Panc1 (cell line): ENCODE measurements at places on chromosomes 3 and 15. TPM values are rescaled to one million over a fixed set of nuclear protein-coding genes. Genes with fewer than 3 reads are reported as not detected.
A peak's percentile ranks its signal among the peaks of the same experiment; 100 is the strongest.

The SLC22A14 gene
- total RNA-seq = 0.13 TPM

GRCh38 chr15:65666257-65666656 lies 44.5 kb downstream of the SLC24A1 start:
- DNase-seq = no peak
- no peaks in the 10 kb centered on the region for H3K4me1 ChIP-seq
- H3K27me3 ChIP-seq = no peaks in the 10 kb centered on the region
- H3K36me3 ChIP-seq = no peaks in the 10 kb centered on the region

- DNase-seq = no peak
- H3K4me3 ChIP-seq = no peak overlapping the region
- no peak overlapping the region for H3K27ac ChIP-seq
- no peaks in the 10 kb centered on the region for H3K36me3 ChIP-seq
Observed at GRCh38 chr15:71282076-71282475, 166.8 kb downstream of the THSD4 start.

The IGDCC3 gene
- total RNA-seq = 0.18 TPM

GRCh38 chr15:61871926-61872522 lies 188.2 kb downstream of the VPS13C start:
- H3K4me3 ChIP-seq = no peak overlapping the region
- H3K36me3 ChIP-seq = peaks cover 4% of the 10 kb centered on the region; the same call in 1 of the 2 replicates
- no peak for DNase-seq
- no peaks in the 10 kb centered on the region for H3K27me3 ChIP-seq

The GP5 gene
- total RNA-seq = 0.05 TPM

GRCh38 chr3:4421121-4421520 lies 45.9 kb downstream of the SUMF1 start:
- H3K27ac ChIP-seq = no peak overlapping the region
- no peak for DNase-seq
- no peaks in the 10 kb centered on the region for H3K27me3 ChIP-seq
- no peak overlapping the region for H3K4me3 ChIP-seq

The IQCF5 gene
- total RNA-seq = not detected

- no peak overlapping the region for H3K27ac ChIP-seq
- DNase-seq = no peak
- no peak overlapping the region for H3K4me3 ChIP-seq
- H3K27me3 ChIP-seq = no peaks in the 10 kb centered on the region
Observed at GRCh38 chr15:59260090-59260489, 53.4 kb downstream of the LDHAL6B start.

- peak overlapping the region; percentile 15; the same call in 1 of the 2 replicates for H3K27ac ChIP-seq
- DNase-seq = no peak
- no peaks in the 10 kb centered on the region for H3K27me3 ChIP-seq
- H3K36me3 ChIP-seq = no peaks in the 10 kb centered on the region
- peaks cover 22% of the 10 kb centered on the region; the same call in 1 of the 2 replicates for H3K4me1 ChIP-seq
Observed at GRCh38 chr3:172701751-172702150, 9.1 kb downstream of the NCEH1 start.

GRCh38 chr15:100163961-100164360 lies 177.8 kb downstream of the ADAMTS17 start:
- H3K4me3 ChIP-seq = no peak overlapping the region
- no peak for DNase-seq
- no peaks in the 10 kb centered on the region; the same call in 1 of the 2 replicates for H3K27me3 ChIP-seq

The CCR9 gene
- not detected for total RNA-seq

The NR2E3 gene
- total RNA-seq = 0.98 TPM

GRCh38 chr3:171458071-171458863 lies 1.9 kb downstream of the TNIK start:
- peak overlapping the region; percentile 59; the same call in 1 of the 2 replicates for H3K4me3 ChIP-seq
- H3K36me3 ChIP-seq = peaks cover 6% of the 10 kb centered on the region; the same call in 1 of the 2 replicates
- peaks cover 30% of the 10 kb centered on the region for H3K27me3 ChIP-seq

The NANOGP8 gene
- not detected for total RNA-seq

- H3K27me3 ChIP-seq = no peaks in the 10 kb centered on the region
- H3K4me3 ChIP-seq = no peak overlapping the region
- DNase-seq = no peak
- H3K27ac ChIP-seq = no peak overlapping the region
Observed at GRCh38 chr3:13040361-13041074, 32.7 kb downstream of the IQSEC1 start.

GRCh38 chr3:94647131-94647530 lies 584.3 kb downstream of the NSUN3 start:
- H3K36me3 ChIP-seq = no peaks in the 10 kb centered on the region
- H3K27ac ChIP-seq = no peak overlapping the region
- DNase-seq = no peak
- H3K27me3 ChIP-seq = no peaks in the 10 kb centered on the region
- no peak overlapping the region for H3K4me3 ChIP-seq

The TBC1D23 gene
- total RNA-seq = 39.4 TPM

DNA sequence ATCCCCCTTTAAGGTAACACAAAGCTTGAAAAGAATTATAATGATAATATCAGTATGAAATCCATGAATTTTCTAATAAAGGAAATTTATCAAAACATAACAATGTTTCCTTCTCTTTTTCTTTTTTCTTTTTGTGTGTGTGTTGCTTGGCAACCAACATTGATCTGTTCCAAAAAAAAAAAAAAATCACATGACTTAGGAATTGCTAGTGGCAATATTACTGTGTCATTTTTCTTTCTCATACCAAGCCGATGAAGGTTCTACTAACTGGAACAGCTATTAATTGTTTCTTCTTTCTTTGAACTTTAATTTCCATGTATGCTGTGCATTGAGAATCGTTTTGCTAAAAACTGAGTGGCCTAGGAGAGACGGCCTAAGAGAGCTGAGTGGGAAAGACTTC lies 317.7 kb upstream of the ONECUT1 start:
- H3K27me3 ChIP-seq = no peaks in the 10 kb centered on the region
- H3K4me3 ChIP-seq = no peak overlapping the region
- no peak for DNase-seq
- no peaks in the 10 kb centered on the region for H3K4me1 ChIP-seq
- H3K27ac ChIP-seq = no peak overlapping the region

The A4GNT gene
- not detected for total RNA-seq

The AMIGO3 gene
- total RNA-seq = 0.72 TPM

DNA sequence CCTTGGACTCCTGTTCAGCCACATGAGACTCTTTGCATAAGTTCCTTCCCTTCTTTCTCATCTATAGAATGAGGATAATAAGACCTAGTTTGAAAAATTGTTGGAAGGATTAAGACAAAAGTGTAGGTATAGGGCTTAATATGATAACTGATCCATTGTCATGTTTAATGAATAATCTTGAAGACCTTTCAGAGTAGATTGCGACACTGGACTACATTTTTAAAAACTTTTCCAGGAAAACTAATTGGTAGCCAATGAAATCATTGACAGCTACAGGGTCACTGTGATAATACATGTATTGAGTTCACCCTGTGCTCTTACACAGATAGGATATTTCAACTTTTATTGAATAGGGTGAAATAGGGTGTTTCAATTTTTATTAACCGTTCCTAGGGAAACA lies 78.5 kb upstream of the FBN1 start:
- no peak for DNase-seq
- H3K27me3 ChIP-seq = no peaks in the 10 kb centered on the region
- no peak overlapping the region for H3K4me3 ChIP-seq

The PIF1 gene
- 38.6 TPM for total RNA-seq

- H3K27ac ChIP-seq = no peak overlapping the region
- no peaks in the 10 kb centered on the region for H3K36me3 ChIP-seq
Observed at GRCh38 chr3:126546549-126547239, 12.0 kb downstream of the C3orf22 start.

DNA sequence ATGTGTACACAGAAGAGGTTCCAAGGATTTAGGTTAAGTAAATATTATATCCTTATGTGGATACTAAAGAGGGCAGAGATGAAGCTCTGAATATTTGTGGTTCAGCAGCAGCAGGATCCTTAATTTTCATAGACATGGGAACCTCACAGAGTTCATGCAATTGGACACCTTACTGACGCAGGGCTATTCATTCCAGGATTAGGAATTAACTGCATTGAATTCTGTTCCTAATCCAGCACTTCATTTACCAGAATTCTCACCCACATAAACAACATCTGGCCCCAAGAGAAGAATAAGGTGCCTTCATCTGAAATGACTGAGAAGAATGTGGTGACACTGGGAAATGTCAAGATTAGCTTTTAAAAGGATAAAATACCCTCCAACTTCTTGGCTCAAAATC lies 62.4 kb downstream of the ADAMTS9 start:
- no peak overlapping the region for H3K4me3 ChIP-seq
- H3K36me3 ChIP-seq = no peaks in the 10 kb centered on the region
- no peaks in the 10 kb centered on the region for H3K4me1 ChIP-seq
- H3K27me3 ChIP-seq = no peaks in the 10 kb centered on the region
- no peak for DNase-seq

GRCh38 chr3:55692295-55692956 lies 205.3 kb upstream of the WNT5A start:
- H3K4me1 ChIP-seq = no peaks in the 10 kb centered on the region
- no peak overlapping the region for H3K4me3 ChIP-seq
- no peak overlapping the region for H3K27ac ChIP-seq
- no peak for DNase-seq
- no peaks in the 10 kb centered on the region for H3K27me3 ChIP-seq
- no peaks in the 10 kb centered on the region for H3K36me3 ChIP-seq

DNA sequence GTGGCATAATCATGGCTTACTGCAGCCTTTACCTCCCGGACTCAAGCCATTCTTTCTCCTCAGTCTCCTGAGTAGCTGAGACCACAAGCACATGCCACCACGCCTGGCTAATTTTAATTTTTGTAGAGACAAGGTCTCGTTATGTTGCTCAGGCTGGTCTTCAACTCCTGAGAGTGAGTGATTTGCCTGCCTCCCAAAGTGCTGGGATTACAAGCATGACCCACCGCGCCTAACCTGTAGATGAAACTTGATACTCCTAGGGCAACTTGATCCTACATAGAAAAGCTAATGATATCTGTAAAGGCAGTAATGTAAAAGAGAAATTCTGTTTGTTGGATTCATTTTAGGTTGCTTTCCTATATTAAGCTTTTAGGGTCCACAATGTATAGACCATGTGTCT lies 391.9 kb upstream of the THRB start:
- H3K27ac ChIP-seq = no peak overlapping the region
- no peak overlapping the region for H3K4me3 ChIP-seq
- no peaks in the 10 kb centered on the region for H3K27me3 ChIP-seq

DNA sequence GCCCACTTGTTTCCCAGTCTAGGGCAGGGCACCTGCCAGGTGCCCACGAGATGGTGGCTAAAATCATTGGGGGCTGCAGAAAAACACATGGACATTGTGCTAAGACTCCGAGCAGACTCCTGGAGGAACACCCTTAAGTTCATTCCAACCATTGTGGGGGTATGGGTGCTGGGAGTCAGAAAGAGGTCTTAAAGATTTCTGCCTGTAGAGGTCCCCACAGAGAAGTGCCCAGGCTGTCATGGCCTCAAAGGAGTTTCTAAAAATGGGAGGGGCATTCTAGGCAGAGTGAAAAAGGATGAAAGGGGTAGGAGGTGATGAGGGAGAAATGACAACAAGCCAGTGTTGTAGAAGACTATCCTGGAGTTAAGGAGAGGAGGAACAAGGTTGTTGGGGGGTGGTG lies 17.1 kb downstream of the RBP1 start:
- no peaks in the 10 kb centered on the region for H3K4me1 ChIP-seq
- H3K36me3 ChIP-seq = no peaks in the 10 kb centered on the region
- H3K4me3 ChIP-seq = no peak overlapping the region
- no peak for DNase-seq

DNA sequence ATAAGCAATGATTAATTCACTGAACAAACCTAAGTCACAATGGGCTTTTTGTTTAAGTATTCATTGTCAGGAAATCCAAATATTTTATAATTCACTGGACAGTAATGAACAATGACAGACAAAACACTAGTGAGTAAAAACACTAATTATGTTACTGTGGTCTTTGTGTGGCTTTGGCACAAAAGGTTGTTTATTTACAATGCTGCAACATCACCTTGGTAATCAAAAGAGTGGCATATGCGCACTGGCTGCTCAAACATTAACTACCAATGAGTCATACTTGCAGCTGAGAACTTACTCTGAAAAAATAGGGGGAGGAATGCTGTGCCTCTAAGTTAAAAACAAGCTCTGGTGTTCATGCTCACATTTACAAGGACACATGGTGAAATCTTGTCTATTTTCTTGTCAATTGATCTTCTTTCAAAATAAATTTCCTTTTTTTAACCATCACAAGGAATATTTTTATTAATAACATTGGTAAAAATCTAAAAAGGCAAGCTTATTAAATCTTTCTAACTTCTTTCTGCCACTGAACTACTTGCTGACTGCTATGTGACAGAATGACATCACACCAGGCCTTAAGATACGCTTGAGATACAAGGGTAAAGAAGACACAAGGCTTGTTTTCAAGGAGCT lies 85.2 kb upstream of the PPIB start:
- H3K4me1 ChIP-seq = peaks cover 57% of the 10 kb centered on the region
- H3K4me3 ChIP-seq = no peak overlapping the region
- H3K36me3 ChIP-seq = no peaks in the 10 kb centered on the region
- peak overlapping the region; percentile 84 for H3K27ac ChIP-seq
- DNase-seq = peak; percentile 92

GRCh38 chr3:147921051-147921450 lies 511.9 kb downstream of the ZIC1 start:
- no peak overlapping the region for H3K27ac ChIP-seq
- H3K4me1 ChIP-seq = no peaks in the 10 kb centered on the region
- no peaks in the 10 kb centered on the region for H3K27me3 ChIP-seq
- no peak overlapping the region for H3K4me3 ChIP-seq
- no peaks in the 10 kb centered on the region for H3K36me3 ChIP-seq

GRCh38 chr15:60418096-60418495 lies 20.3 kb upstream of the ANXA2 start:
- H3K27me3 ChIP-seq = no peaks in the 10 kb centered on the region
- DNase-seq = no peak
- peaks cover 13% of the 10 kb centered on the region for H3K4me1 ChIP-seq
- H3K27ac ChIP-seq = no peak overlapping the region

- H3K27me3 ChIP-seq = no peaks in the 10 kb centered on the region
- no peak overlapping the region for H3K27ac ChIP-seq
- no peak overlapping the region for H3K4me3 ChIP-seq
- H3K36me3 ChIP-seq = no peaks in the 10 kb centered on the region
Observed at GRCh38 chr3:105982207-105982606, 113.4 kb upstream of the CBLB start.

GRCh38 chr3:45912435-45912834 lies 26.1 kb downstream of the CCR9 start:
- DNase-seq = no peak
- no peaks in the 10 kb centered on the region for H3K4me1 ChIP-seq
- H3K27me3 ChIP-seq = no peaks in the 10 kb centered on the region
- no peak overlapping the region for H3K4me3 ChIP-seq
- no peak overlapping the region for H3K27ac ChIP-seq

- H3K27me3 ChIP-seq = no peaks in the 10 kb centered on the region
- H3K4me3 ChIP-seq = no peak overlapping the region
- no peaks in the 10 kb centered on the region for H3K36me3 ChIP-seq
- no peaks in the 10 kb centered on the region for H3K4me1 ChIP-seq
Observed at GRCh38 chr3:195227871-195228270, 43.1 kb downstream of the XXYLT1 start.
